ENCODE measurements at places on chromosomes 4 and X.

DNA sequence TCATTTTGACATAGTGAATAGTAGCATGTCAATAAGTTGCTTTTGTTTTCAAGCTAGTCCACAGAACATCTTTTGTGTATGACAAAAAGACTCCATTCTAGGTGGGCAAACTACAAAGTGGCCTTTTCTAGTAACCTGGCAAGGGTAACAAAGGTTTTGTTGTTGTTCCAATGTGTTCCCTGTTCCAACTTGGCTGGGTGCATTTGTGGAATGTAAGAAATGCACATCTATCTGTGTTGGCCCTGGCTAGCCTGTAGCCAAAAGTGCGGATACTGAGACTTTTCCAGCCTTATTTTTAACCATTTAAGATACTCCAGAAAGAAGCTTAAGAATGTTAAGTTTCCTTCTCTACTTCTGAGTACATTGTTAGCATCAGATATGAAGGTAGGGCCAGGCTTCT, 118.7 kb upstream of the CHRDL1 start:
- DNase-seq = no peak

- DNase-seq = no peak
These were observed 39.9 kb downstream of the ATP8A1 start for GRCh38 chr4:42617030-42617429.

GRCh38 chrX:72029483-72030411, 102.0 kb downstream of the RTL5 start:
- DNase-seq = no peak

- no peak for DNase-seq
These were observed 27.8 kb upstream of the BMP2K start for GRCh38 chr4:78748381-78748780.
